ENCODE measurements at places on chromosomes 13 and 19. TPM values are rescaled to one million over a fixed set of nuclear protein-coding genes. Genes with fewer than 3 reads are reported as not detected.
A peak's percentile ranks its signal among the peaks of the same experiment; 100 is the strongest.

GRCh38 chr19:47633996-47634395 lies 25.1 kb downstream of the BICRA start:
- H3K4me3 ChIP-seq: no peak overlapping the region
- no peaks in the 10 kb centered on the region for H3K27me3 ChIP-seq
- DNase-seq: no peak

DNA sequence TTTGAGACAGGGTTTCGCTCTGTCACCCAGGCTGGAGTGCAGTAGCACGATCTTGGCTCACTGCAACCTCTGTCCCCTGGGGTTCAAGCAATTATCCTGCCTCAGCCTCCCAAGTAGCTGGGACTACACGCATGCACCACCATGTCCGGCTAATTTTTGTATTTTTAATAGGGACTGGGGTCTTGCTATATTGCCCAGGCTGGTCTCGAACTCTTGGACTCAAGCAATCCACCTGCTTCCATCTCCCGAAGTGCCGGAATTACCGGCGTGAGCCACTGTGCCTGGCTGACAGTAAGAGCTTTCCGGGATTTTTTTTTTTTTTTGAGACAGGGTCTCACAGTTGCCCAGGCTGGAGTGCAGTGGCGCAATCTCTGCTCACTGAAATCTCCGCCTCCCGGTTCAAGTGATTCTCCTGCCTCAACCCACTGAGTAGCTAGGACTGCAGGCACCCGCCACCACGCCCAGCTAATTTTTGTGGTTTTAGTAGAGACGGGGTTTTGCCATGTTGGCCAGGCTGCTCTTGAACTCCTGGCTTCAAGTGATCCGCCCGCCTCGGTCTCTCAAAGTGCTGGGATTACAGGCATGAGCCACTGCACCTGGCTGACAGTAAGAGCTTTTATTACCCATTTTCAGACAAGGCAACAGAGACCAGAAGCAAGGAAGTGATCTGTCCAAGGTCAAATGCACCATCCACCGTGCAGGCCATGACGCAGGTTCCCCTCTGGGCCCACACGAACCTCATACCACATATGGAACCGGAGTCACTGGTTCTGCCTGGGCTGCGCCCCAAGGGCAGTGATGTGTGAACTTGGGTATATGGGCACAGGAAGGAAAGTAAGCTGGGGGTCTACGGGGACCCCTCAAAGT lies 21.0 kb downstream of the RFX1 start:
- H3K4me1 ChIP-seq: peaks cover 37% of the 10 kb centered on the region
- H3K27ac ChIP-seq: peak overlapping the region; percentile 73
- H3K36me3 ChIP-seq: peaks cover 29% of the 10 kb centered on the region
- H3K4me3 ChIP-seq: no peak overlapping the region

DNA sequence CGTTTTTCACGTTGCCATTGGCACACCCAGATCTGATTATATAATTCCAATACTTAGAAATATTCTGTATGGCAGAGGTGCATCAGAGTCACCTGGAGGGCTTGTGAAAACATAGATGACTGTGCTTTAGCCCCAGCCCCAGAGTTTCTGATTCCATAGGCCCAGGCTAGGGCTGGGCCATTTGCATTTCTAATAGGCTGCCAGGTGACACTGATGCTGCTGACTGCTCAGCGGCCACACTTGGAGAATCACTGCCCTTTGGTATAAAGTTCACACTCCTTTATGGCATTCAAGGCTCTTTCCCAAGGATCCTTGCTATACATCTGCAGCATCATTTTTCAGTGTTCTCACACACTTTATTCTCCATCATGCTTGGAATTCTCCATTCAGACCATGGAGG lies 137.1 kb downstream of the AKAP11 start:
- H3K36me3 ChIP-seq: no peaks in the 10 kb centered on the region
- H3K27me3 ChIP-seq: no peaks in the 10 kb centered on the region
- H3K4me1 ChIP-seq: no peaks in the 10 kb centered on the region
- H3K27ac ChIP-seq: no peak overlapping the region
- DNase-seq: no peak

The SH2D3A gene
- 26.3 TPM for polyA plus RNA-seq

The EMC10 gene
- polyA plus RNA-seq: 142 TPM

- H3K4me3 ChIP-seq: no peak overlapping the region
- DNase-seq: no peak
- no peaks in the 10 kb centered on the region for H3K36me3 ChIP-seq
- no peak overlapping the region for H3K27ac ChIP-seq
These were observed 251.2 kb upstream of the SPRY2 start for GRCh38 chr13:80591976-80592740.

The EBI3 gene
- polyA plus RNA-seq: 4.2 TPM

The CNFN gene
- 13.5 TPM for polyA plus RNA-seq

DNA sequence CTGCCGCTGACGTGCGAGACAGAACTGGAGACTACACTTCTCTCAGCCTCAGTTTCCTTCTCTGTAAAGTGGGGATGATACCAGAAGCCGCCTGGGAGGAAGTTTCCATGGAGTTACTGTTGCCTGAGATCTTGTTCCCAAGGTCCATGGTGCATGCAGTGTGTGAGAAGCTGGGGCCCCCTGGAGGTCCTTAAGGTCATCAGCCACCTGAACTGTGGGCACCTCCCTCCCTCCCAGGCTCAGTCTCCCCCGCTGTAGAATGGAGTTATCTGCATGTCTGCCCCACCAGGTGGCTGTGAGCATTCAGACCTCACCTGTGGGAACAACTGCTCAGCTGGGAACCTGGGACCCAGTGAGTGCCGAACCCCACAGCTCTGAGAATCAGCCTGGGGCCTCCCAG lies 2.7 kb downstream of the CRX start:
- H3K4me1 ChIP-seq: no peaks in the 10 kb centered on the region
- no peak overlapping the region for H3K4me3 ChIP-seq
- no peak for DNase-seq
- H3K27me3 ChIP-seq: peaks cover 26% of the 10 kb centered on the region
- H3K36me3 ChIP-seq: no peaks in the 10 kb centered on the region
- H3K27ac ChIP-seq: no peak overlapping the region

The OVOL3 gene
- polyA plus RNA-seq: 0.09 TPM

GRCh38 chr13:21967871-21968270 lies 297.0 kb downstream of the FGF9 start:
- DNase-seq: no peak
- no peaks in the 10 kb centered on the region for H3K27me3 ChIP-seq
- H3K4me1 ChIP-seq: no peaks in the 10 kb centered on the region

- H3K4me1 ChIP-seq: peaks cover 74% of the 10 kb centered on the region
- no peak for DNase-seq
- peak overlapping the region; percentile 100 for H3K27ac ChIP-seq
- H3K36me3 ChIP-seq: no peaks in the 10 kb centered on the region
These were observed 6.3 kb upstream of the JUNB start for GRCh38 chr19:12784871-12785430.

The GTF2F2 gene
- 19.3 TPM for polyA plus RNA-seq

GRCh38 chr13:33634546-33634982 lies 183.4 kb upstream of the RFC3 start:
- no peaks in the 10 kb centered on the region for H3K27me3 ChIP-seq
- no peak for DNase-seq
- H3K27ac ChIP-seq: no peak overlapping the region
- no peak overlapping the region for H3K4me3 ChIP-seq
- peaks cover 15% of the 10 kb centered on the region for H3K4me1 ChIP-seq

DNA sequence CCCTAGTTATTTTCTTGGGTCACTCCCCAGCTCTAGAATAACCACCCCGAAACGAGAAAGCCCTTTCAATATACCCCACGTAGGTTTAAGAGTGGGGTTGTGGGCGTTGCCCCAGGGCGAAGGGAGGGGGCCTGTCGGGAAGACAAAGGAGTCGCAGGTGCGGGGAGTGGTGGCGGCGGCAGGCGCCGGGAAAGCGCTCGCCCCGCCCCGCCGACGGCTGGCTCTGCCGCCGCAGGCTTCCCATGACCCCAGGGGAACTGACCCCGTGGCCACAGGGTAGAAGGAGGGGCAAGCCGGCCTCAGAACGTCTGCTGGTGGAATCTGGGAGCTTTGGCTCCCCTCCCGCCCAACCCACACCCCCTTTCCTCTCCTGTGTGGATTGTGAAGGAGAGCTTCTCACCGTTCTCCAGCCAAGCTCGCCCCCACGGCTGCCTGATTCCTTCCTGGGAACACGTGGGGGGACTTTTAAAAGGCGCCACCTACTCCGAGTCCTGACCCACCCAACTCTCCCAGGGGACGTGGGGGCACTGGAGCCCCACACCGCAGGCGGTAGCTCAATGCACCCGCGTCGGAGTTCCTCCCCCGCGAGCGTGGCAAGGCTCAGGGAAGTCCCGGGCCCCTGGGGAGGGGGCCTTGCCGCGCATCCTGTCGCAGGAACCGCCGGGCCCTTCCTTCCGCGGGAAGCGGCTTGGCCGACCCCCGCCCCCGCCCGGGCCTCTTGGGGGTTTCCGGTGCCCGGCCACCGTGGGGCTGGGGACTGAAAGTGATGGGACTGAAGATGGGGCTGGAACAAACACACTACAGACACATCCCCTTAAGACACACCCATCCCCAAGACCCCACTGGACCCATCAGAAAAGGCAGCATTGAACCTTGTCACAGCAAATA lies 5.5 kb downstream of the IER2 start:
- H3K4me1 ChIP-seq: peaks cover 14% of the 10 kb centered on the region
- H3K27ac ChIP-seq: peak overlapping the region; percentile 100
- DNase-seq: peak; percentile 92

DNA sequence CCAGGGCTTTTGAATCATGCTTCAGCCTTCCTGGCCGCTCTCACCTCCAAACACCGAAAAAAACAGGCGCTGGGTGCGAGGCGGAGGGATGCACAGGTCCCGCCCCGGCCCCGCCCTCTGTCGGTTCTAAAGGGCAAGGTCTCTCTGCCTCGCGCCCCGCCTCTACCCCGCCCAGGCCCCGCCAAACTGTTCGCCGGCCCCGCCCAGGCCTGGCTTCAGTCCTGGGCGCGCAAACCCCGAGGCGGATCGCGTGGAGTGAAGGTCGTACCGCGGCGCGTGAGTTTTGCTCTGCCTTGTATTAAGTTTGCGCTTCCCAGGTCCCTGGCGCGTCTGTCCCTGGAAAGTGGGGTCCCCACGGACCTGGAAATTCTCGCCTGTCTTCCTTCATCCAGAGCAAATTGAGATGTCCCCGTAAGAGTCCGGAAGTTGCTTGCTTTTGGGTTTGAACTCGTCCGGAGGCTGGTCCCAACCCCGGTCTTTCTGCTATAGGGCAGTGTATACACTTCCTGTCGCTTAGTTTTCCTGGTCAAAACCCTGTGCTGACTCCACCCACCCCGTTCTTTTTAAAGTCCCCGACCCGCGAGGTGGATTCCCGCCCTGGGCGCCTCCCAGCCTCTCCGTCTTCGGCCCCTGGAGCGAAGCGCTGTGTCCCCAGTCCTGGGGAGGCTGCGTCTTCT lies 8.4 kb downstream of the ZNF808 start:
- H3K4me3 ChIP-seq: peak overlapping the region; percentile 58
- H3K27ac ChIP-seq: peak overlapping the region; percentile 82
- H3K4me1 ChIP-seq: no peaks in the 10 kb centered on the region
- H3K27me3 ChIP-seq: no peaks in the 10 kb centered on the region

- no peak for DNase-seq
- H3K4me1 ChIP-seq: no peaks in the 10 kb centered on the region
- no peaks in the 10 kb centered on the region for H3K36me3 ChIP-seq
- H3K27me3 ChIP-seq: no peaks in the 10 kb centered on the region
- H3K4me3 ChIP-seq: no peak overlapping the region
These were observed 36.4 kb downstream of the RASA3 start for GRCh38 chr13:114096031-114096485.

- H3K27ac ChIP-seq: peak overlapping the region; percentile 96
- H3K36me3 ChIP-seq: peaks cover 8% of the 10 kb centered on the region
- H3K27me3 ChIP-seq: no peaks in the 10 kb centered on the region
- peaks cover 16% of the 10 kb centered on the region for H3K4me1 ChIP-seq
These were observed 990 bp upstream of the ZMYM2 start for GRCh38 chr13:19957320-19958154.
